Aorta (tissue), 5 donors: ENCODE measurements at places on chromosomes 4 and X. TPM values are rescaled to one million over a fixed set of nuclear protein-coding genes. Genes with fewer than 3 reads are reported as not detected.
A peak's percentile ranks its signal among the peaks of the same experiment; 100 is the strongest.

Gene ENAM
- 0.19 TPM for total RNA-seq

DNA sequence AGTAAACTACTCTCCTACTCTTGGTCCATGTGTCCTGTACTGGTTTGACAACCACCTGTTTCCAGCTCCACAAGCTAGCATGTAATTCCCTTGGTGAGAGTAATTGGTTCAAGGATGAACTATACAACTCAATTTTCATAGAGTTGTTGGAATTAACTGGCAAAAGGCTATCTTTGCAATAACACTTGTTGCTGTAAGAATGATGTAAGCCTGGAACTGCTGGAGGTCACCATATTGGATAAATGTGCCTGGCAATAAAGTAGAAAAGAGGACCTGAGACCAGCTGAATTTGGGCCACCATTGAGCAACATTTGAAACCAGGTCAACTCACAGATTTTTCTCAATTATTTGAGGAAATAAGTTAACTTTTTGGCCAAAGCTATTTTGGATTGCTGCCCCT lies 175.5 kb downstream of the CAMK2D start:
- peaks cover 2% of the 10 kb centered on the region for H3K4me1 ChIP-seq
- H3K36me3 ChIP-seq = no peaks in the 10 kb centered on the region
- DNase-seq = no peak
- no peak overlapping the region for H3K4me3 ChIP-seq
- no peaks in the 10 kb centered on the region for H3K27me3 ChIP-seq
- H3K27ac ChIP-seq = no peak overlapping the region

Gene CXCL3
- 12.1 TPM for total RNA-seq

DNA sequence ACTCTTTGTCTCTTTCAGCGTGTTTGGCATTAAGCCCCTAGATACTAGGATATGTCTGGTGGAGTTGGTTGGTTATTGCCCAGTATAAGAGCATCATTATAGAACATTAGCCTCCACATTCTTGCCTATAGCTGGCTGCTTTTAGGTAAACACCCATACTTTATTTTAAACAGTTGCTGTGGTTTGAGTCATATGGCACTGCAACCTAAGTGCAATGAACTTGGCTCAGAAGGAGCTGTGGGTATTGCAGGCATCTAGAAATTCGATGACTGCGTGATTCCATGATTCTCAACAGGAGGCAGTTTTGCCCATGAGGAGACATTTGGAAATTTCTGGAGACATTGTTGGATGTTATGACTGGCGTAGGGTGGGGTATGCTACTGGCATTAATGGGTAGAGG lies 49.5 kb downstream of the DCLK2 start:
- H3K27ac ChIP-seq = no peak overlapping the region
- H3K27me3 ChIP-seq = no peaks in the 10 kb centered on the region
- H3K4me1 ChIP-seq = peaks cover 3% of the 10 kb centered on the region
- no peak for DNase-seq
- H3K4me3 ChIP-seq = no peak overlapping the region

- no peaks in the 10 kb centered on the region for H3K36me3 ChIP-seq
- no peaks in the 10 kb centered on the region for H3K4me1 ChIP-seq
- no peak overlapping the region for H3K27ac ChIP-seq
- DNase-seq = no peak
Observed at GRCh38 chrX:72020788-72021187, 110.1 kb downstream of the NHSL2 start.

Gene GUCY1A1
- total RNA-seq = 81.9 TPM

Gene SPANXN3
- not detected for total RNA-seq

GRCh38 chr4:113145519-113146291 lies 96.3 kb downstream of the ANK2 start:
- H3K27me3 ChIP-seq = no peaks in the 10 kb centered on the region
- no peaks in the 10 kb centered on the region for H3K36me3 ChIP-seq
- DNase-seq = no peak
- peak overlapping the region; percentile 0 for H3K4me3 ChIP-seq
- no peak overlapping the region for H3K27ac ChIP-seq

DNA sequence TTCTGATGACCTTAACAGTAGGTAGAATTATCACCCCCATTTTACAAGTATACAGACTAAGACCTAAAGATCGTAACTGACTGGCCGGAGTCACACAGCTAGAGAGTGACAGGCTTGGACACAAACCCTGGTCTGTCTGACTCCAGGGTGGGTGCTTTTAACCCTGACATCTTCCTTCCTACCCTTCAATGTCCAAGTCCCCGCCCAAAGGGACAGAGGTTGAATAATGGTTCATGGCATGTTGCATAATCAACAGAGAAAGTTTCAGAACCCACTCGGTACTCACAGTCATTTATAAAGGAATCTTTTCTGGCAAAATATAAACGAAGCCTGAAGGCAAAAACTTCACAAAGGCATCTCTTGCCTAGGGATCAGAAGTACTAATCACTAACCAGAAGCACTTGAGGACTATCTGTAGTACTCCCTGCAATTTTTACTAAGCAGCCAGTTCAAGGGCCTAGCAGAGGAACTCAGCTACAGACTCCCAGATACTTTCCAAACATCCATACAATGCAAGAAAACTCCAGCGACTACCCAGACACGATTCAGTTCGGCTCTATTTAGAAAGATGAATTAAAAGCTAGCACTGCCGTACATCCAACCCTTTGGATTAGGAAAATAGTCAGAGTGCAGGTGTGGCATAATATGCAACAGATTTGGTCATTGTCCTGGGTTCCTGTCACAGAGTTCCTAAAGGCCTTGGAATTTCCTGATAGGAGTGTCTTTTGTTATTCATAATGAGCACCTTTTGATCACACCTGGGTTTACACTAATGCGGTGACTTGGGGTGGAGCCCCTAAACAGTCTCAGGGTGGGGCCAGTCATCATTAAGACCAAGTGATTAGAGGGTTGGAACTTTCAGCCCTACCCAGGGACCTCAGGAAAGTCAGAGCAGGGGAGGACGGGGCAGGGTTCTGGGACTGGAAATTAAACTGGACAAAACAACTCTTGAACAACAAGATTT lies 44.0 kb downstream of the RELL1 start:
- no peak overlapping the region for H3K4me3 ChIP-seq
- H3K27ac ChIP-seq = no peak overlapping the region
- H3K27me3 ChIP-seq = no peaks in the 10 kb centered on the region

- H3K27me3 ChIP-seq = no peaks in the 10 kb centered on the region
- H3K36me3 ChIP-seq = no peaks in the 10 kb centered on the region
- peak within 1 kb of the TSS; percentile 70 for H3K4me3 ChIP-seq
- peak within 1 kb of the TSS; percentile 31 for H3K27ac ChIP-seq
- H3K4me1 ChIP-seq = no peaks in the 10 kb centered on the region
- peak; percentile 80 for DNase-seq
Observed at GRCh38 chrX:16712548-16713155, at the start of gene CTPS2. Gene CTPS2, minus strand, starts transcription at chrX:16712669. Its CDS starts 9,767 bp downstream, at chrX:16702902.

- no peaks in the 10 kb centered on the region for H3K27me3 ChIP-seq
- no peak overlapping the region for H3K4me3 ChIP-seq
- no peaks in the 10 kb centered on the region for H3K36me3 ChIP-seq
- no peaks in the 10 kb centered on the region for H3K4me1 ChIP-seq
- no peak for DNase-seq
Observed at GRCh38 chr4:179625406-179625805, 2183.2 kb upstream of the AGA start.

DNA sequence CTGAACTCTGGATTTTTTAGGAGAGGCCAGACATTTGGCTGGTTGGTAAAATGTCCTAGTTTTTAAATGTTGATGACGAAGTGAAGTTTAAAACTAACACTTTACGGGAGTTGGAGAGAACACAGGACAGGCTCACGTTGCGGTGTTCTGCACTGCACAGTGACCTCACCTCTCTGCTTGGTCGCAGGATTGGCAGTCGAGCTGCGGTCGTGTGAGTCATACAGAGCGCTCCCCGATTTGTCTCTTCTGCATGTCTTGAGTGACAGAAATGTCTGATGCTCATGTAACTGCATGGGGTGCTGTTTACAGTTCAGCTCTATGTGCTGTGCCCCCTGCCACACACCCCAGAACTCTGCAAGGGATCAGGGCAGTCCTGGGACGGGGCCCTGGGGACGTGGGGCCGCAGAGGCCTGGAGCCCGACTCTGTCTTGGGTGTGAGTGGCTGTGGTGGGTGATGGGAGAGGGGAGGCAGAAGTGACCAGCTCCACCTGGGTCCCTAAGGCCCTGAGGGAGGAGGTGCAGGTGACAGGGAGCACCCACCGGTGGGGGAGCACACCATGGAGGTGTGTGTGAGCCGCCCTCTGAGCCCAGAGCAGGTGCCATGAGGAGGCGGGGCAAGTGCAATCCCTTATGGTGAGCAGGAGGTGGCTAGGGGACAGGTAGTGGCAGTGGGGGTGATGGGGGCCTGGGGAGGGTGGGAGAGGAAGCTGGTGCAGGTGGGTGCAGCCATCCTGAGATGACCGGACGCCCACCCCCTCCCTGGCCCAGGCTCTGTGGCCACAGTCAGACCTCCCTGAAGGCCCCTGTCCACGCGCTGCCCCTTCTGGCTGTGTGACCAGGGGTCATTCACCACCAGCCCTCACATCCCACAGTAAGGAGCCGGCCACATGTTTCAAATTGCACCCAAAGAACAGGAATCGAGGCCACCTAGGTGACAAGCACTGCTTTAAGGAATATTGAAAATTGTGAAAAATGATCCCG lies 77.9 kb upstream of the ADRA2C start:
- H3K27me3 ChIP-seq = no peaks in the 10 kb centered on the region
- no peak overlapping the region for H3K27ac ChIP-seq
- H3K36me3 ChIP-seq = no peaks in the 10 kb centered on the region
- H3K4me1 ChIP-seq = no peaks in the 10 kb centered on the region

GRCh38 chr4:168883513-168883912 lies 126.5 kb downstream of the CBR4 start:
- peaks cover 4% of the 10 kb centered on the region for H3K36me3 ChIP-seq
- H3K4me3 ChIP-seq = no peak overlapping the region
- no peak overlapping the region for H3K27ac ChIP-seq
- no peak for DNase-seq
- H3K27me3 ChIP-seq = no peaks in the 10 kb centered on the region
- H3K4me1 ChIP-seq = peaks cover 9% of the 10 kb centered on the region

Gene SMAD1
- 40.0 TPM for total RNA-seq

DNA sequence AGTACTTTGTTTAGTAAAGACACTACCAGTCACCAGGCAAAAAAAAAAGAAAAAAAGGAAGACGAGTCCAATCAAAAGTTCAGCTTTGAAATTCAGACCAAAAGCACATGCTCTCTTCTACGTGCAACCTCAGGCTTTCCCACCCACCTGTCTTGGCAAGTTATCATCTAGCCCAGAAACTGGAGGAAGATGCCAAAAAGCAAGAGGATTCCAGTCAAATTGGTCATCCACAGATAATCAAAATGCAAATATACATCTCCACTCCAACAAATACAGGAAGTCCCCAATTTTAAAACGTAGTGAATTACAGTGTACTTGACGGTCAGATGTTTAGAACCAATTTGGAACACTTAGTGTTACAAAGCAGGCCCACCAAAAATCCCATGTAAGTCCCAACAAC lies 96.5 kb downstream of the PALLD start:
- H3K27me3 ChIP-seq = no peaks in the 10 kb centered on the region
- DNase-seq = no peak
- H3K27ac ChIP-seq = no peak overlapping the region
- H3K4me3 ChIP-seq = no peak overlapping the region
- no peaks in the 10 kb centered on the region for H3K4me1 ChIP-seq

Gene HSD17B13
- total RNA-seq = 1.1 TPM

DNA sequence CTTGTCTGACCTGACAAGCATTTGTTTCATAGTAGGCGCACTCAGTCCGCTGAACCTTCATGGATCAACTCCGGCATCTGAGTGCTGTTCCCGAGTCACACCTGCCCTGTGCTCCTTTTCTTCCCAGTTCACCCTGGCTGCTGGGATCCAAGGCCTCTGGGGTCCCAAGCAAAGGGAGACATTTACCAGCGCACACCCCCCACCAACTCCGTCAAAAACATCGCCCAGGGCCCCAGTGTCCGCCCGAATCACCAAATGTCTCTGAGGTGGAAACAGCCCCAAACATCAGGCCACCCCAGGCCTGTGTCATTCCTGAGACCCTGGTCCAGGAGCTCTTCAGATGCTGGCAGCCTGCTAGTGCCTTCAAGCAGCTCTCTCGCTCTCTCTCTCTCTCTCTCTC lies 5.1 kb downstream of the BLOC1S4 start:
- no peaks in the 10 kb centered on the region for H3K27me3 ChIP-seq
- H3K4me3 ChIP-seq = no peak overlapping the region
- no peak for DNase-seq
- H3K4me1 ChIP-seq = no peaks in the 10 kb centered on the region
- no peak overlapping the region for H3K27ac ChIP-seq

- H3K4me1 ChIP-seq = no peaks in the 10 kb centered on the region
- H3K27ac ChIP-seq = no peak overlapping the region
- peak; percentile 42 for DNase-seq
- H3K27me3 ChIP-seq = no peaks in the 10 kb centered on the region
Observed at GRCh38 chrX:46016296-46016695, 528.9 kb downstream of the ZNF674 start.

- H3K27me3 ChIP-seq = no peaks in the 10 kb centered on the region
- H3K27ac ChIP-seq = no peak overlapping the region
- H3K4me1 ChIP-seq = no peaks in the 10 kb centered on the region
- no peak overlapping the region for H3K4me3 ChIP-seq
- DNase-seq = peak; percentile 36
Observed at GRCh38 chr4:132344924-132345828, 803.9 kb upstream of the PCDH10 start.

Gene OSTC
- total RNA-seq = 67.2 TPM

- peak within 1 kb of the TSS; percentile 75 for H3K27ac ChIP-seq
- peak; percentile 75 for DNase-seq
- no peaks in the 10 kb centered on the region for H3K36me3 ChIP-seq
- H3K4me3 ChIP-seq = peak within 1 kb of the TSS; percentile 55
- no peaks in the 10 kb centered on the region for H3K4me1 ChIP-seq
Observed at GRCh38 chrX:75522565-75523431, at the start of gene ZDHHC15. Gene ZDHHC15, minus strand, starts transcription at chrX:75523037. Its CDS starts 13 bp downstream, at chrX:75523024.

GRCh38 chr4:52588097-52588496 lies 71.0 kb downstream of the USP46 start:
- no peak for DNase-seq
- H3K4me3 ChIP-seq = no peak overlapping the region
- peaks cover 13% of the 10 kb centered on the region for H3K4me1 ChIP-seq
- no peaks in the 10 kb centered on the region for H3K36me3 ChIP-seq

Gene MANBA
- total RNA-seq = 41.4 TPM

DNA sequence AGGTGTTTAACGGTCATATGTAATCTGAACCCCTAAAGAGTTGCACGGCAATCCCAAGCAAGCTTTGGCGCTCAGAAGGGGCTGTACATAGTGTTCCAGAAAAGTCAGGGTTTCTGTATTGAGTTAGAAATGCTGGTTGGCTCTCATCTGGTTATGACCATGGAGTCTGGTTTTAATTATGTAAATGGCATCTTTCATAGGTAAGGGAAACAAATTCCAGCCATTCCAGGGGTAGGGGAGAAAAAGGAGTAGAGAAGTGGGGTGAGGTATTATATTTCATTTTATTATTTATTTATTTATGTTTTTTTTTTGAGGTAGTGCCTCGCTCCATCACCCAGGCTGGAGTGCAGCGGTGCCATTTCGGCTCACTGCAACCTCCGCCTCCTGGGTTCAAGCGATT lies 15.9 kb downstream of the KLF3 start:
- no peak overlapping the region for H3K27ac ChIP-seq
- peaks cover 3% of the 10 kb centered on the region for H3K36me3 ChIP-seq
- peaks cover 3% of the 10 kb centered on the region for H3K4me1 ChIP-seq
- no peak for DNase-seq

Gene SMR3B
- total RNA-seq = not detected

DNA sequence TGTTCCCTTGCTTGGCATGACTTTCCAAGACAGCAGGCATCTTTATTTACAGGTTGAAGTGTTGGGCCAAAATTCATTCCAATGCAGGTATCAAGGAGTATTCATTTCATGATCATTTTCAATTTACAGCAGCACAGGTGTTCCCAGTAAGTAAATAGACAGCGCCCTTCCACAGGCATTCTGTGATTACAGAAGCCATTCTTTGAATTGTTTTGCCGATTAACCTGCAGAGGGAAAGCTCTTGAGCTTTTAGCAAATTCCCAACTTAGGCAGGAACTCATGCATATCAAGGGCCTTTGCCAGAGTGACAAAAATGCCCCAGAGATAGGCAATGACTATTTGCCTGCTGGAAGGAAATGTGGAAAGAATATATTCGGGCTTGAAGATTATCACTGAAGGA lies 6.8 kb downstream of the TXK start:
- no peaks in the 10 kb centered on the region for H3K27me3 ChIP-seq
- H3K36me3 ChIP-seq = no peaks in the 10 kb centered on the region
